ENCODE measurements at places on chromosomes 4 and X.

DNA sequence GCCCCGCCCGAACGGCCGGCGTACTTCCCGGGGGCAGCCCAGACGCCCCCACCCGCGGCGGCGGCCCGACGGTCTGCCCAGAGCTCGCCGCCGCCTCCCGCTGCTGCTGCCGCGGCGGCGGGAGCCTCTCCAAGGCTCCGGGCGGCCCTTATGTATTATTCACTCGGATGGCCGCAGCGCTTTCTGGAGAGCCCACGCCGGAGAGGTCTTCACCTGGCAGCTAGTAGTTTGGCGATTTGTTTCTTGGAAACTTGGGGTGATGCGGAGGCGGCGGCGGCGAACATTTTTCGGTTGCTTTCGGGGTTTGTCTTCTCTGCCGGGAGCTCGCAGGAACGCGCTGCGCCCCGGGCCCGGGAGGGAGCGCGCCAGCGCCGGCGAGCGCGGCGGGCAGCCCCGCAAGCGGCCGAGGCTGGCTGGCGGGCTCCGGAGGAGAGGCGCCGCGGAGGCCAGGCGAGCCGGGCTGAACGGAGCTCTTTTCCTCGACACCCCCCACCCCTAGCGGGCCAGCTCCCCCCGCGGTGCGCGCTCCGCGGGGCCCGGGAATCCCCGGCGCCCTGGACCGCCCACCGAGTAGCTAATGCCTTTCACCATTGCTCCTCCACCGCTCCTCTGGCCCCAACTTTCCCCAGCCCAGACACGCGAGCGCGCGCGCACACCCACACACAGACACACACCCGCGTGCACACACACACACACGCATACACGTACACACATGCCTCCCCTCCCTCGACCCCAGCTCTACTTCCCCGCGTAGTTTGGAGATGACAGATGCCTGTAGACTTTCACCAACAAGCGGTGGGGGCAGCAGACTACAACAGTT, 113.5 kb downstream of the DHX15 start:
- ATAC-seq = no peak

GRCh38 chr4:121073004-121073435, 685 bp upstream of the NDNF start:
- no peak for ATAC-seq

DNA sequence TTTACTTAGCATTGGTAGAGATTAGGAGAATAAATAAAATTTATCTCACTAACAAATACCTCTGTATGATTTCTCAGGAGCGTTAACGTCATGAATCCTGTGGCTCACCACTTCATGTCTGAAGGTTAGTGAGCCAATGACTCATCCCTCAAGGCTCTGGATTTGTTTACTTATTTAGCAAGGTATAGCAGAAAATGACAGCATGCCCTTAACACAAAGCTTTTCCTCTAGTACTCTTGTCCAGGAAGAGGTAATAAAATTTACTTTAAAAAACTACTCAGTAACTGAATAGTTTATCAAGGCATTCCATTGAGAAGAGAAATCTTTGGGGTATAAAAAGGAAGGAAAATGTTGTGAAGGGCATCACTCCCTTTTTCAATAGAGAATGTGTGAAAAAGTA, 823.8 kb downstream of the CCSER1 start:
- peak; percentile 87 for ATAC-seq

- no peak for ATAC-seq
These were observed 19.9 kb downstream of the TACC3 start for GRCh38 chr4:1741208-1741607.

DNA sequence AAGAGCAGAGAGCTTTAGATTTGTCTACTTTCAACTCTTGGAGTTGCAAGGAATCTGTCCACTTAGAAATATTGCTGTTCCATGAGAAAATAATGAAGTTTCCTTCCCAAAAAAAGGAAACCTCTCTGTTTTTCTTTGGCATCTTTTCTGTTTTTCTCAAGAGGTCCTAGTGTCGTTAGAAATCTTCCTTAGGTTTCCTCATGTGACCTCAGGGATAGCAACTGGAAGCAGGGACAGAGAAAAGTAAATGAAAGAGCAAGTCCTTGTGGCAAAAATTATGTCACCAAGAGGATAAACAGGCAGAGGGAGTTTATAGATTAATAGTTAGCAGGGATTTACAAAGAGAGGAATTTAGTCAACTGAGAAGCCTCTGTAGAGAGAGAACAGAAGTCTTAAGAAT, 478.4 kb upstream of the ADGRL3 start:
- ATAC-seq = no peak

DNA sequence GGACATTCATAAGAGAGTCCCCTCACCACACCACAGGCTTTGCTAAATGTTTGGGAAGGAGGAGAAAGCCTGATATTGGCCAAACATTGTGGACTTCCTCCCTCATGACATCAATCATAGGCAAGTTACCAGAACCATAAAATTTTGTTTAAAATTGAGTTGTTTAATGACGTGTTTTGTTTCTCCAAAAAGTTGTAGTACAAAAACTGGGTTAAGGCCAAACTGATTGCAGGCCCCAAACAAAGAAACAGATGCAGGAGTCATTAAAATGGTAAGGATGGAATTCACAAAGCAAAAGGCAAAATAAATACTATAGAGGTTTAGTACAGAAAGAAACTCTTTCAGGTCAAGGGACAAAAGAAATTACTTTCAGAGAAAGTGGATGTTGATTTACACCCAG, 3.9 kb upstream of the ODAM start:
- ATAC-seq = no peak

DNA sequence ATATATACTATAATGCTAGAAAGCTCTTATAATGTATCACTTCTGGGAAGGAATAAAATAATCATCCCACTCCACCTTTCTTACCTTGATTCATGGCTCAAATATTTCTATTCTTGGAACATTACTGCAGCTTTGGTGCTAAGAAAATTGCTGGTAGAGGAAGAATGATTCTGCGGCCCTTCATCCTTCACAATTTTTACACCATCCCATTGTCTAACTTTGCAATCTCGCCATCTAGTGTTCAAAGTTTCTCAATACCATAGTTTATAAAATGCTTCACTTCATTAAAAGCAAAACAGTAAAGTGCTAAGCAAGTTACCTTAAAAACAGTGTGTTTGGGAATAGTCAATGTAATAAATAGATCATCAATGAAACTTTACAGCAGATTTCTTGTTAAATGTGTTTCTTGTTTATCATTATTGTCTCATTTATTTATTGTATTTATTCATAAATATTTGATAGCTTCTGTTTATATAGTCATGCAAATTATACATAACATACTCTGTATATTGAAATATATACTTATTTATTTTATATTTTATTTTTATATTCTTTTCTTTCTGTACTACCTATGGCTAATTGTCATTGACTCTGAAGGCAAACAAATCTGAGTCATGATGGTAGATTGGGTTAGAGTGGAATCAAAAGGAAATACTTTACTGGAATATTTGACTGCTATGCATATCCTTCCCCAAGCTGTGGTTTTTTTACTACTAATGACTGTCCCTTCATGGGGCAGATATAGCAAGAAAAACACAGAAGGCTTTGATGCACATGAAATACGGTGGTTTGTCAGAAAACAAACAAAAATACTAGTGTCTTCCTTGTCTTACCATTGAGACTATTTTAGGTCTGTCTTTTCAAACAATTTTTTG, 390.7 kb downstream of the MAPK10 start:
- no peak for ATAC-seq

GRCh38 chrX:130801901-130802300, 101.1 kb downstream of the ENOX2 start:
- no peak for ATAC-seq

DNA sequence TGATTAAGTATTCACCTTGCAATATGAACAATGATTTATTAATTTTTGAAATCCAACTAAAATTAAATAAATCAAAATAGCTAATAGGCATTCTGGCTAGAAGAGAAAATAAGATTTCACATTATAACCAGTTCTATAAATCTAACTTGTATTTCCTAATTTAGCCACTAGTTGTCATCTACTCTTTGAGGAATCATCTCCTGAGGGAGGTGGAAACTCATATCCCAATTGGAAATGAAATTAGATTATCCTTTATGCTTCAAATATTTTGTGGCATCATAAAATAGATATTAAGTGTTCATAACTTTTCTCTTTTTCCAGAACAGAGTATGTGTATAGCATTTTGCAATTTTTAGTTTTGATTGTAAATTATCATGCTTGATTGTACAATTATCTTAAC, 558.5 kb upstream of the DIAPH2 start:
- ATAC-seq = no peak

GRCh38 chr4:70589785-70590184, 2.3 kb upstream of the AMBN start:
- ATAC-seq = no peak

DNA sequence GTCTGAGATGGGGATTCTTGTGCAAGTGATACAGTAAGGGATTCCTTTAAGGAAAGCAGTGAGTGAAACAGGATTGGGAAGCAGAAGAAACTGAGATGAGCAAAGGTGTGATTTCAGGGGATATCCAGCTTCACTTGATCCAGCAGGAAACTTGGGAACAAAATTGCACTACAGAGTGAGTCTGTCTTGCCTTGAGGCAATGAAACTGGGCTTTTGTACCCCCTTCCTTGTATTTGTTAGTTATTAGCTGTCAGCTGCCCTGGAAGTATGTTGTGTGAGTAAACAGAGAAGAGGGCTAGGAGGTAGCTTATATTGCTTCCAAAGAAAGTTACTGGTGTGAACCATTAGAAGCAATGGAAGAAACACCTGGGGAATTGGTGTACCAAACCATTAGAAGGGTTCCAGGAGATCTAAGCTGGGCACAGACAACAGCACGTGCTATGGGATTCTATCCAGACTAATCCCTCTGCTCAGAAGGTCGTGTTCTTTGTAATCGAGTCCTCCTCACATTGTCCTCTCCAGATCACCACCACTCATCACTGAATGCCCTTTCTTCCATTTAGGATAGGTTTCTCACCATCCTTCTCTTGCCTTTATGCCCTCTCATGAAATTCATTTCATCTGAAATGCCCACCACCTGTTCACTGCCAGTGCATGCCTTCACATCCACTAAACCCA, 76.0 kb downstream of the PDLIM5 start:
- no peak for ATAC-seq

DNA sequence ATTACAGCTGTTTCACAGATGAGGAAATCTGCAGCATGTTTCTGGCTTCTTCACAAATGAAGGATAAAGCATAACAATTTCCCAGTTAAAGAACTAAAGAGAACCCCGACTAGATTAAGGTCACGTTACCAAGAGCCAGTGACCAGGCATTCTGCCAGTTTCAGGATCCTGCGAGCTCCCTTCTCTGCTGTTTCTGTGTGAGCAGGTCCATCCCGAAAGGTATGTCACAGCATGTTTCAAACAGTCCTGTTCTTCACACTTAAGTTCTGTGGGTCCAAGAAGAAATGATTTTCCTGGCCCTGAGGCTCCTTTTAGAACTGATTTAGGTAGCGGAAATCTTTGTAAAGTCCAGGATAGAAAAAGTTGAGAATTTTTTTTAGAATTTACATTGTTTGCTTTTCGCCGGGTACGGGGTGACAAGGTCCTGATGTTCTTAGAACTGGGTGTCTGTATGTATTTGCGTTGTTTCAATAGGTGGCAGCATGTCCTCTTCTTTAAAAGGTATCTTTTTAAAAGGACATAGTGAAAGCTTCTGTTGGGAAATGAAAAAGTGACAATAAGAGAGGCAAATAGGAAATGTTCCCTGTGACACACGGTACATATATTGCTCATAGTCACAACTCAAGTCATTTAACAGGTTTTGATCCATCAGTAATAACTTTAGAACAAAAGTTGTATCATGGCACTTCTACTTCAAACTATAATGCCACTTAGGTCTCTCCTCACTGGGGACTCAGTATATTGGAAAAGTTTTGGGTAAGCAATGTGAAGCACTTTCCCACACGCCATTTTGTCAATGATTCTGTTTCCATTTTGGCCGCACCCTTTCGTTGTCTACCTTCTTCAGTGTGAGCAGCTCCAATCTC, 18.4 kb downstream of the IL21 start:
- no peak for ATAC-seq

DNA sequence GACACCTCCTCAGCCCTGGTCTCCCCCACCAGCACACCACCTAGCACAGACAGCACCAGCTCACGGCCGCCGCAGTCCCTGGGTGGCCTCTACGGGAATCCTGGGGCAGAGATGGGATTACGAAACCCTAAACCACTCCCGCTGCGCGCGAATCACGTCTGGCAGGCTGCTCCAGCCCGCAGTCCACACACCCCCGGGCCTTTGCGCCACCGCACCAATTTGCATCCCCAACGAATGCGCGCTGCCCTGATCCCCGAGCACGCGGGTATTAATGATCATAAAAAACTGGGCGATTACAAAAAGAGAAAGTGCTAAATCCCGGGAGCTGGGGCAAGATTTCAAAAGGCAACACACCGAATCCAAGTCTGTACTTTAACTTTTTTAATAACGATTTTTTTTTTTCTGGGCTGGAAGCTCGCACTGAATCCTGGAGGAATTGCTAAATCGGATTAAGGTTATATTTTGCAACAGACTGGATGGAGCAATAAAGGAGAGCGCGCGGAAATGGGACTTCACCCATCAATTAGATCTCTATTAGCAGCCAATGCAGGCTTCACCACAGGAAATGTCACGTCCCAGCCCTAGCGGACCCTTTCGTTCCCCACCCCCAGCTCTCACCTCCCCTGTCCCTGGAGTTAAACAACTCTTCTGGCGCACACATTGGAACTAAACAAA, 69.8 kb upstream of the TMEM33 start:
- no peak for ATAC-seq

DNA sequence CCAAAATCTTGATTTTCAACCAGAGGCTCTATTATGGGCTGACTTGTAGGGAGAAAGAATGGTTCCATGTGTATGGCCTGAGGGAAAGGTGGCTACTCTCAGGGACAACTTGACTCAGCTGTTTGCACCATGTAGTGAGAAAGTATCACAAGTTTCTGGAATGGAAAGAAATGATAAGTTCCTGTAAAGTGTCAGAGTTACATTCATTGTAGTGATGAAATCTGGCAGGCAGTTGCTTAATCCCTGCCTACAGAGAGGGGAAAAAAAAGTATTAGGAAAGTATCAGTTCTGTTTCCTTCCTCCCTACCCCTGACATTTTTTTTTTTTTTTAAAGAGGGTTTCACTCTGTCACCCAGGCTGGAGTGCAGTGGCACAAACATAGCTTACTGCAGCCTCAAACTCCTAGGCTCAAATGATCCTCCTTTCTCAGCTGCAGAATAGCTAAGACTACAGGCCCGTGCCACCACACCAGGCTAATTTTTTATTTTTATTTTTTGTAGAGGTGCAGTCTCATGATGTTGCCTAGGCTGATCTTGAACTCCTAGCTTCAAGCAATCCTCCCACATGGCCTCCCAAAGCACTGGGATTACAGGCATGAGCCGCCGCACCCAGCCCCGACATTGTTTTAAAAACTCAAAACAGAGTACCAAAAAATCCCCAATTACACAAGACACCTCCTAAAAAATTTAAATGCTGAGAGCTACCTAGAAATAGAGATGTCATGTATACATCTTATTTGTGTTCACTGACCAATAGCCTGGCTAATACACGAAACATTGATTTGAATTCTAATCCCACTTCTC, 4.8 kb upstream of the FBXL5 start:
- ATAC-seq = peak; percentile 53

Measured in esophagus mucosa (tissue), 1 donor.